ENCODE measurements at places on chromosomes 2 and 18.

DNA sequence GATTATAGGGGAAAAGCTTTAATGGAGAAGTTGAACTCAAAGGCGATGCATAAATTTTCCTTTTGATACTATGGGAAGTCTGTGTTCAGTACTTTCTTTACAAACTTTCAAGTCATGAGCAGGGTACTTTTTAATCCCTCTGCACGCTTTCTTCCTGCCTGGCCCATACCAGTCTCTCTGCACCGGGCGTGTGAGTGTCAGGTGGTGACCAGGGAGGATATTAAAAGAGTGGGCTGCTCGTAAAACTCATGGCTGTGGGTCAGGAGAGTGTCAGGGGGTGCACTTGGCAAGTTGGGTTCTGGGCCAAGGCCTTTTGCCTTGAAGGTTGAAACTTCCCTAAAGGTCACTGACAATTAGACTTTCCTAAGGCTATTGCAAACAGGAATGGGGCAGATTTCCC is 367.8 kb downstream of the GPD2 start:
- no peak for DNase-seq

DNA sequence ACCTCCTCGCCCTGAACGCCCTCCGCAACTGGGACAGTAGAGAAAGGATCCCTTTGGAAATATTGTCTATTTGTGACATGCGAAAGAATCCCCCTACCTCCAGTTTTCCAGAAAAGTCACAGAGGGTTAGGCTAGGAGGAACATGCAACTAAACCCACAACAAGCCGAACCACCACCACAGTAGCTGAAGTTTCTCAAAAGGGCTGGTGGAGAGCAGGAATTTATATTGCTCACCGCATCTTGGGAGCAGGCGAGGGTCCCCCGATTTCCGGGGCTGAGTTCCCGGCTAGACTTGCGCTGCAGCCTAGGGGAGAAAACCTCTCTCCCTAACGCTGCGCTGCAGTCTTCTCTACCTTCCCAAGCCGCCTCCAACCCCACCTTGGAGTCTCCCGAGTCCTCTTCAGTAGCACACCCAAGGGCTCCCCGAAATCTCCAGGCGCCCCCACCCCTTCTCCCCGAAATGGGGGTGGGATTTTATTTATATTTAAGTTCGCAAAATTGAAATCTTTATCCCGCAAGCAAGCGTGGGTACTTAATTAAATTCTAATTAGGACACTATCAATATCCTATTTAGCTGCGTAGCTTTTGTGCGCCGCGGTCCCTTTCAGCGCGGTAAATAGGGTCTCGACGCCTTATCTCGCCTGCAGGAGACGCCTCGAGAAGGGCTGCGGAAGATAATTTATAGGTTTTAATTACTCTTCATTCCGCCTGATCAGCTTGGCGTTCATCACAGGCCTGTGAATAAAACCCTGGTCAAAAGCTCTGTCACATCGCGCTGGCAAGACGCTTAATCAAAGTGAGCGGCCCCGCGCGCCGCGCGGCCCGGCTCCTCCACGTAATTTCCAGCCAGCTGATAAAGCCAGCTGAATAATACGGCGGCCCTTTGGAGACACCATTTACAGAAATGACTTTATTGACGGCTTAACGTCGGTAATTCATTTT is 2.0 kb upstream of the EN1 start:
- DNase-seq = no peak

- no peak for DNase-seq
Measured at GRCh38 chr2:15797231-15797938, 143.0 kb upstream of the MYCN start.

- no peak for DNase-seq
Measured at GRCh38 chr18:43661570-43661969, 384.3 kb upstream of the SYT4 start.

- no peak for DNase-seq
Measured at GRCh38 chr2:35946478-35946877, 409.1 kb upstream of the CRIM1 start.

DNA sequence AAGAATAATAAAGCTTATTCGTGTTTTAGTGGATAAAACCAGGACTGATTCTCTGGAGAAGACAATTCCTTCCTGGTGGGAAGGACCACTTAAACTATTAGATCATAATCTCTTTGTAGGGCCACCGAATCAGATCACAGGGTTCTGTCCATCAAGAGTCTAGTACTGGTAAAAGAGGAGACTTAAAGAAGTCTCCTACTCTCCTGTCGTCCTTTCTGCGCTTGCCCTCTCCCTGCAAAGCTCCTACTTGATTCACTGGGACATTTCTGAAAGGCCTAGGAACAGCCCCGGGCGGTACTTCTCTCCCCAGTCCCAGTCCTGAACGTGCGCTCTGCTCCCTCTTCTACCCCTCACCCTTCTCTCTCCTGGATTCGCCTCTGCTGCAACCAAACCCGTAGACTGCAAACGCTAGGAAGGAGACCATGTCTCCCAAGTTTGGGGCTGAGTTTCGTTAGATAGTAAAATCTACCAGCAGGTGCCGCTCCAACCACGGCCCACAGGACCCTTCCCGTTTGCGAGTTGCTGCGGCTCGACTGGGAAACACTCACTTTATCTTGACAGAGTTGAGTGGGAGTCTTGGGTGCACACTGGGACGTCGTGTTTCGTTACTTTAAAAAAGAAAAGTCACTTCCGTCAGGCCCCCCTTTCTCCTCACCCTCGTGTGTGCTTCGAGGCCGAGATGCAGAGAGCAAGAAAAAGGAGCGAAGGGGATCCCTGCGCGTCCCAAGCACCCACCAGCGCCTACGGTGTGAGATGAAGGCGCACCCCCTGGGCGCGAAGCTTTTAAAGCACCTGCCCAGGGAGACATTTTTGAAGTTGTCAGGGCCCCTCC is 923 bp downstream of the FIGLA start:
- peak; percentile 49 for DNase-seq

DNA sequence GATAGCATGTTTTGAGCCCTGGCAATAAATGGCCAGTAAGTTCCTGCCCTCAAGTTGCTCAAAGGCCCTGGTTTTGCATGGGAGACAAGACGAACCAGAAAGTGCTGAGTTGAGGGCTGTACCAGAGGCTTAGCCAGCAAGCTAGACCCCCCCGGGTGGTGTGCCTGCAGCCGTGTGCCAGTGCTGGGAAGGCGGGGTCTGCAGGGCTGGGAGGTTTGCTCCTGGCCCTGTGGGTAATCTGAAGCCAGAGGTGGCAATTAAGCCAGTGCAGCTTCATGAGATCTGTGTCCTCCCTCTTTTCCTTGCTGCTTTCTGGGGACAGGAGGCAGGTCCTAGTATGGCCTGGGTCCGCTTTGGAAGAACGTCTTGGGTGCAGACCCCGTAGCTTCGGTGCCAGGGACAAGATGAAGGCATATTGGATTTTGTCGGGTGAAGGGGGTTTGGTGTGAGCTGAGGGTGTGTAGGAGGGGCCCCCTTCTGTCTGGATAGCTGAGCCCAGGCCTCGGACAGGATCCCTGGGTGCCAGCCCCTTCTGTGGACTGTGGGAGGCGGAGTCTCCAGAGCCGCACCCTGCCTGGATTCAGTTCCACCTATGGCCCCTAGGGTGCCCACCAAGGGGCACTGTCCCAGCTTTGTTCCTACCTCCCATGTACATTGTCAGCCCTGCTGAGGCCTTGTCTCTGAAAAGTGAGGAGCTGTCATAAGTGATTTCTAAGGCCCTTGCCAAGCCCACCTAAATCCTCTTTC is 15.6 kb downstream of the ATOH8 start:
- DNase-seq = no peak

DNA sequence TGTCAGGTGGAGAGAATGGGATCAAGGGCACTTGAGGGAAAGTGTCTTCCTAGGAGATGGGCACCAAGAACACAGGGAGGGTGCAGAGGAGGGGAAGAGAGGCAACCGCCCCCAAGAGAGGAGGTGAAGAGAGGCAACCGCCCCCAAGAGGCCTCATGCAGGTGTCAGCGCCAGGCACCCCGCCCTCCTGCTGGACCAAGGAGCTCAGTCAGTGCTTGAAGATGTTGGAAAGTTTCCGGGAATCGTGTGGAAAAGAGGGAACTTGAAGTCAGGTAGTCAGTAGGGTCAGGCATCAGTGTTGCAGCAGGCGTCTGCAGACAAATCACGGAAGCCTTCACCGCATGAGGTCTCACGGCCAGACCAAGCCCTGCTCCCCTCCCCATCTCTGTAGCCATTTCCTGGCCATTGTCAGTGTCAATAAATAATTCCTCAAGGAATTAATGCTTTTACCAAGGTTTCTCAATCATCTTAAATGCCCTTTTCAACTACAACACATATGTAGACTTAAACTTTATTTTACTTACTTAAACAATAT is 353.1 kb downstream of the EIPR1 start:
- DNase-seq = no peak

- DNase-seq = no peak
Measured at GRCh38 chr2:218001629-218002028, 1.2 kb downstream of the TNS1 start.

DNA sequence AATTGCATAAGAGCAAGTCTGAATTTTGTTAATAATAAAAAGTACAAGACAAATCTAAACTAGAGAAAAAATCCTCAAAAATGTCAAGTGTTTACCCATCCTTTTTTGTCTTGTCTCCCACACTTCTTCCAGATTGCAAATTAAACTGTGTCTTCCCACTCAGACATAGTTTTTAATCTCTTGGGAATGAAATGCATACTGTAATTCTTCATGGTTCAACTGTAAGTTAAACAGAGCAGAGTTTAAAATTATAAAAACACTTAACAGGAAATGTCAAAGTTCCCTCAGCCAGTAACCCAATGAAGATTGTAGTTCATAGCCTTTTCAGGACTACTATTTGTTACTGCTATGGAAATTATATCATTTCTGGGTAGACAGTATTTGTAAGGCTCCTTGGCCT is 171.8 kb downstream of the UBE2E3 start:
- DNase-seq = no peak

- no peak for DNase-seq
Measured at GRCh38 chr2:239946562-239946863, 78.6 kb downstream of the NDUFA10 start.

DNA sequence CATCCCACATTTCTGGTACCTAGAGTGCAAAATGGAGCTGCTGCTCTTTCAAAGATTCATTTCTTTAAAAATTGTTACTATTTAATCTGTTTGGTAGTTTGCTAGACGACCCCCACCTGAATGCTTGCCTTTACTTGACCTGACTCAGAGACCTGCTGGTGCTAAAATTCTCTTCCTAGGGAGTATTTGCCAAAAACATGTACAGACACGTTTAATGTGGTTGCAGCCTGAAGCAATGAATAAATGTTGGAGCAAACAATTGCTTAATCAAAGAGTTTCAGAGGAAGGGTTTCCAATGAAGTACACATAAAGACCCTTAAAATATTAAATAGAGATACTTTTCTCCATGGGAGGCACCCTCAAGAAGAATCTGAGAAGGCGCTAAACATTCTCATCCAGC is 734.4 kb downstream of the CBLN2 start:
- DNase-seq = no peak

- peak; percentile 22 for DNase-seq
Measured at GRCh38 chr18:23570912-23571504, 15.3 kb downstream of the NPC1 start.

DNA sequence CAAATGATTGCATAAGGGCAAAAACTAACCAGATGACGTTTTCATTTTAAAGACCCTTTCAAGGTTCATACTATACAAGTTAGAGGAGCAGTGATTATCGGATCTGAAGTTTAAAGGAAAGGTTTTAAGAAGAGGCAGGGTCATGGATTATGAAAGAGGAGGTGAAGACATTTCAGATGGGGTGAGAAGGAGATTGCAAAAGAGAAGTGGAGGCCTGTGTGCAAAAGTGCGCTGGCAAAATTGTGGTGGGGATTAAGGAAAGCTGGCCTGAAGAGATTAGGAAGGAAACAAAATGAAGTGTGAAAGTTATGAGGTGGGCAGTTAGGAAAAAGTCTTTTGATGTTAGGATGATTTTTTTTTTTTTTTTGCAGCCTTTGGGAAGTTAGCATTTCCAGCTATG is 935.7 kb upstream of the FAM98A start:
- DNase-seq = no peak

DNA sequence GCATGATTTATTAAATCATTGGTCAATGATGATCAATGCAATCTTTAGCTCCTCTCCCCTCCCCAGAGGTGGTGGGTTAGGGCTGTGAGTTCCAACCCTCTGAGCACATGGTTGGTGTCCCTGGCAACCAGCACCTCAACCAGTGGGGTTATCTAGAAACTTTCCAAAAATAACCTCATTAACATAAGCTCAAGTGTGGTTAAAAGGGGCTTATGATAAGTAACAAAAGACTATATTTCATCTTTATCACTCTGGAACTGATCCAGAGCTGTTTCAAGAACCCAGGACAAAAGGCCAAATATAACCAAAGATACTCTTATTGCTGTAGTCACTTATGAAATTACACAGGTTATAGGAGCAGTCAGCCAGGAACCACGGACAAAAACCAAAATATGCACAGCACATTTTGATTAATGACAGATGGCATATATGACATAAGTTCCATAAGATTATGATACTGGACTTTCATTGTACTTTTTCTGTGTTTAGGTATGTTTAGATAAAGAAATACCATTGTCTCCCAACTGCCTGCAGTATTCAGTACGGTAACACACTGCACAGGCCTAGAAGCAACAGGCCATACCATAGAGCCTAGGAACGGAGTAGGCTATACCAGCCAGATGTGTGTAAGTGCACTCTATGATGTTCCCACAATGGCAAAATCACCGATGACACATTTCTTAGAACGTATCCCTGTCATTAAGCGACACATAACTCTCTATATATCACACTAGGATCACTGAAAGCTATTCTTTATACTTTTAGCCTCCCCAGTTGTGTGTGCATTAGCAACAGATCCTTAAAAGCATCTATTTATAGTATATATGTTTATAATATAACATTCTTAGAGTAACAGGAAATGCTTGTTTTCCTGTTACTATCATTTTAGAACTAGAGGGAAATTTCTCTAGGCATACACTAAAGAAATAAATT is 31.9 kb downstream of the KIDINS220 start:
- no peak for DNase-seq

DNA sequence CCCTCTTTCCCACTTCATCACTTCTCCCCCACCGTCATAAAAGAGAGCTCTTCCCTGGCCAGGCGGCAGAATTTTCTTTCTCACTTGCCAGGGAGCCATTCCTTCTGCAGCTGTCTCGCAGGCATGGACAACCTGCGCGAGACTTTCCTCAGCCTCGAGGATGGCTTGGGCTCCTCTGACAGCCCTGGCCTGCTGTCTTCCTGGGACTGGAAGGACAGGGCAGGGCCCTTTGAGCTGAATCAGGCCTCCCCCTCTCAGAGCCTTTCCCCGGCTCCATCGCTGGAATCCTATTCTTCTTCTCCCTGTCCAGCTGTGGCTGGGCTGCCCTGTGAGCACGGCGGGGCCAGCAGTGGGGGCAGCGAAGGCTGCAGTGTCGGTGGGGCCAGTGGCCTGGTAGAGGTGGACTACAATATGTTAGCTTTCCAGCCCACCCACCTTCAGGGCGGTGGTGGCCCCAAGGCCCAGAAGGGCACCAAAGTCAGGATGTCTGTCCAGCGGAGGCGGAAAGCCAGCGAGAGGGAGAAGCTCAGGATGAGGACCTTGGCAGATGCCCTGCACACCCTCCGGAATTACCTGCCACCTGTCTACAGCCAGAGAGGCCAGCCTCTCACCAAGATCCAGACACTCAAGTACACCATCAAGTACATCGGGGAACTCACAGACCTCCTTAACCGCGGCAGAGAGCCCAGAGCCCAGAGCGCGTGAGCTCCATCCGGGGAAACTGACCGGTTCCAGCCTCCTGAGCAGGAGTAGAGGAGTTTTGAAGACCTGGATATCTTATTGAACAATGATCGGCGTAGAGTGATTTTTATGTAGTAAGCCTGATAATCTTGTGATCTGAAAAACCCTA is at the start of gene MSGN1:
TSS of gene MSGN1 (plus strand) at position 65 of the 850 bp plus-strand sequence. CDS start at position 124, 59 bp downstream.
- DNase-seq = no peak

- peak; percentile 62 for DNase-seq
Measured at GRCh38 chr2:68925295-68925896, 27.3 kb downstream of the GKN2 start.
